ENCODE measurements at places on chromosomes 5 and 9. TPM values are rescaled to one million over a fixed set of nuclear protein-coding genes. Genes with fewer than 3 reads are reported as not detected.

GARIN3 gene
- not detected for total RNA-seq

TNC gene
- total RNA-seq = 1.0 TPM

SGCD gene
- total RNA-seq = not detected

GRCh38 chr5:95081500-95081960 lies 203.4 kb downstream of the MCTP1 start:
- DNase-seq = peak; percentile 60

DNA sequence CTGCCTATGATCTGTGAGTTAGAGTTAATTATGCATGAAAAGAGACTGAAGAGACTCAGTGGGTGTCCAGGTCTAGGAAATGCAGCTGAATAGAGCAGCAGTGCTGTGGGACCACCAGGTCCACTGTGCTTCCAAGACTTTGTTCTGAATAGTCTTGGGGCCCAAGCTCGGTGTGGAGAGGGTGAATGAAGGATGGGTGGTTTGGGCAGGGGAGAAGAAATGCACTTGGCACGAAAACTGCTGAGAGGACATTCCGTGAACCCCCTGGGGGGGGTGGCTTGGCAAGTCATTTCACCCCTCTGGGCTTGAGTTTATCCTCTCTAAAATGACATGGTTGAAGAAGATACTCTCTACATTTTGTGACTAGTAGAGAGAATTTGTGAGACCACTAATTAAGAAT lies 36.0 kb upstream of the GOLPH3 start:
- DNase-seq = no peak

GRCh38 chr9:15220658-15221318 lies 86.2 kb downstream of the TTC39B start:
- no peak for DNase-seq

GRCh38 chr9:23682352-23682751 lies 143.7 kb downstream of the ELAVL2 start:
- no peak for DNase-seq

GRCh38 chr9:21060919-21061561 lies 16.7 kb downstream of the IFNB1 start:
- no peak for DNase-seq
